ENCODE measurements at places on chromosomes 3 and 15.

DNA sequence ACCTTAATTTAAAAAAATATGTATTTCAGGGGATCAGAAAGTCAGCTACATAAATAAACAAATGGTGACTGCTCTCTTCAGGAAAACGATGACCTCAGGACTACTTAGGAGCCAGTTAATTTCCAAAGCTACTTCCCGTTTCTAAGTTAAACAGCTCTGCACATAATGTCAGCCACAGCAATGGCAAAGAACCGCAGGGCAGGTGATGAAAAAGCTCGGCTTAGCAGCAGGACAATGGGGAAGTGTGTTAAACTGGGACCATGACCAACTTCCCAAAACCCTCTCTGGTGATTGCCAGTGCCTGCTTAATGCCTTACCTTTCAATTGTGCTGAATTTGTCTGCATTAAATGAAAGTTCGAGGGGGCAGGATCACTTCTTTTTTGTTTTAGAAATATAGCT, 258.9 kb downstream of the FHIT start:
- no peak for DNase-seq

DNA sequence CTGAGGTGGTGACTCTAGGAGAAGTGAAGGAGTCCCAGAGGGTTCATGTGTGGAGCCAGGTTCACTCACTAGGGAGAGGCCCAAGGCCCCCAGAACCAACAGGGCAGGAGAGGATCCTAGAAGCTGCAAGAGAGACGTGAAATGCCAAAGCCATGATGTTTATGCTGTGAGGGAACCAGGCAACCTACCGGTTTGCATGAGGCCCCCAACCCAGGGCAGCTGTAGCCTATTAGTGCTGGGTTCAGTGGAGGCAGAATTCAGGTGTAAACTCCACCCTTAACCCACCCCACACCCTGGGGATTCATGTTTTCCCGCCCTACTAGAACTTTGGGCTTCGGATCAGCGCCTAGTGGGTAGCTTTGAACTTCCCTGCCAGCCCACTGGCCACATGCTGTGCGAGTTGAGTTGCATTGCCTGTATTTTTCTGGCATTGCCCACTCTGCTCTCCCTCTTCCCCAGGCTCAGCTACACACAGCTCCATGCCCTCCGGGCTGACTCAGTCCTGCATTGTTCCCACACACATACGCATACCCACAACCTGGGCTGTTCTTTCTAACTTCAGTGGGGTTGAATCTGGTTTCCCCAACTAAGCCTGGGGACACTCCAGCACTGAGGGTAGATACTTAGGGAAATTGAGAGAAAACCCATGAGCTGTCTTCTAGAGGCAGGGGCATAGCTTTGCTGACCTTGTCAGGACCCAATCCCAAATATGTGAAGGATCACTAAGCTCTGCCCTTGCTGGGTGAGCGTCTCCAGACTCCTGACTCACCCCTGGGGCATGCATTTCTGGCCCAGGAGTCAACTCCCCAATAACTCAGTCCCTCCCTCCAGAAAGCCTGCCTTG, 2.0 kb upstream of the ZBTB47 start:
- DNase-seq = no peak

- no peak for DNase-seq
Observed at GRCh38 chr3:175432376-175433025, 573.4 kb downstream of the NAALADL2 start.

GRCh38 chr3:108471426-108471825, 39.0 kb downstream of the MYH15 start:
- DNase-seq = no peak

- no peak for DNase-seq
Observed at GRCh38 chr3:13112521-13113345, 39.5 kb upstream of the IQSEC1 start.

Measured in activated CD4-positive, alpha-beta T cell treated with anti-CD3 and anti-CD28 coated beads, Interleukin-2, amount 10 ng/mL, durations not matched to agents 7 days and 5 days (primary cell).